ENCODE measurements at places on chromosomes 13 and 19.

DNA sequence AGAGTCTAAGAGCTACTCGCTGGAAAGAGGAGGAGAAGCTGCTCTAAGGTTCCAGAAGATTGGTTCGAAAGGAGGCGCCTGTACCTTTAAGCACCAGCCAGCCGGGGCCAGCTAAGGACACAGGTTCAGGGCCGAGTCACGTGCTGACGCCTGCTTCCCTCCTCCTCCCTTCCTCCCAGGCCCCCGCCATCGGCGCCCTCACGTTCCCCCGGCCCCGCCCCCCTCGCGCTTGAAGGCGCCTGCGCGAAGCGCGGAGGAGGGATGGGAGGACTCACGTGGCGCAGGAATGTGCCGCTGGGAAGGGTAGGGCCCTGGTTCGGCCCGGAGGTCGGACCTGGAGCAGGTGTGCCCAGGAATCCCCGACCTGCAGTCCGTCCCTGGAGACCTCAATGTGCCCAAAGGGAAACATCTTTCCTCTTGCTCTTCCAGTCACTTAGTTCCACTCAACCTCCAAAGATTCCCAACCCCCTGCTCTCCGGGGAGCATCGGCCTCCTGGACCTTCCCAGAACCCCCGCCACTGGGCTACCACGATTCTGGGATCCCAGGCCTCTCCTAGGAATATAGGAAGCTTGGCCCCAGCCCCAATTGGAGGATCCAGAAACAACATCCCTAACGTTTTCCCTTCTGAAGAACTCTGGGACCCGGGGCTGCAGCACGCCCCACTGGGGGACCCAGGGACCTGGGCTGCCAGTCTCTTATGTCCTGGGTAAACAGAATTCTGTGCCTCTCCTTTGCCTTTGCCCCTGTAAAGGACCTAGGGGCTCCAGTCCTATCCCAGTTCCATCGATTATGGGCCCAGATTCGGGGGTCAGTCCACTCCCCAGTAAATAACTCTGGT, 2.5 kb downstream of the DBP start:
- DNase-seq = no peak

DNA sequence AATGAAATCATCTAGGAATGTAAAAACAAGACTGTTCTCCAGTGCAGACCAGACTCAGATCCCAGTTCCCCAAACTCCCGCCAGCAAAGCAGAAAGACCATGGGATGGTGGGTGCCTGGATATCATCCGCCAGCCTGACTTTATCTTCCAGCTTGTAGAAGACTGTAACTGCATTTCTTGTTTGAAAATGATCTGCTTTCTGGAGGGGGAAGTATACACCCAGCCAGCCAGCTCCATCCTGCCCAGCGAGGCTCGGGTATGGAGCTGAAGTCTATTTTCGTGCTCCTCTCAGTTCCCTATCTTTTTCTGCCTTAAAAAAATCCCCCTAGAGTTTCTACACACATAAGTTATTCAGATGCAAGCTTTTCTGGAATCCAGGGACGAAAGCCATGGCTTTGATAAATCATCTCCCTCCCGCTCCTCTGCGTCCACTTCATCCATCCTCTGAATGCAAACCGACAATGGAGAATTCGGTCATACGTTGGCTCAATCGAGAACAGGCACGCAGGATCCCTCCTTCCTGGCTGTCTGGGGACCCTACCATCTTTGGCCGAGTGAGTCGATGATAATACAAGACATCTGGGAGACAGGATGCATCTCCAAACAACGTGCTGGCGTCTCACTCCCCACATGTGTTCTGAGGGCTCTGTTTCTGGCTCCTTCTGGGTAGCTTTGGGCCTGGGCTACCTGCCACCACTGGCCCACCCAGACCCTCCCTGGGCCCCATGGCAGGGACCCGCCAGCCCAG, 31.2 kb downstream of the CEBPG start:
- no peak for DNase-seq

DNA sequence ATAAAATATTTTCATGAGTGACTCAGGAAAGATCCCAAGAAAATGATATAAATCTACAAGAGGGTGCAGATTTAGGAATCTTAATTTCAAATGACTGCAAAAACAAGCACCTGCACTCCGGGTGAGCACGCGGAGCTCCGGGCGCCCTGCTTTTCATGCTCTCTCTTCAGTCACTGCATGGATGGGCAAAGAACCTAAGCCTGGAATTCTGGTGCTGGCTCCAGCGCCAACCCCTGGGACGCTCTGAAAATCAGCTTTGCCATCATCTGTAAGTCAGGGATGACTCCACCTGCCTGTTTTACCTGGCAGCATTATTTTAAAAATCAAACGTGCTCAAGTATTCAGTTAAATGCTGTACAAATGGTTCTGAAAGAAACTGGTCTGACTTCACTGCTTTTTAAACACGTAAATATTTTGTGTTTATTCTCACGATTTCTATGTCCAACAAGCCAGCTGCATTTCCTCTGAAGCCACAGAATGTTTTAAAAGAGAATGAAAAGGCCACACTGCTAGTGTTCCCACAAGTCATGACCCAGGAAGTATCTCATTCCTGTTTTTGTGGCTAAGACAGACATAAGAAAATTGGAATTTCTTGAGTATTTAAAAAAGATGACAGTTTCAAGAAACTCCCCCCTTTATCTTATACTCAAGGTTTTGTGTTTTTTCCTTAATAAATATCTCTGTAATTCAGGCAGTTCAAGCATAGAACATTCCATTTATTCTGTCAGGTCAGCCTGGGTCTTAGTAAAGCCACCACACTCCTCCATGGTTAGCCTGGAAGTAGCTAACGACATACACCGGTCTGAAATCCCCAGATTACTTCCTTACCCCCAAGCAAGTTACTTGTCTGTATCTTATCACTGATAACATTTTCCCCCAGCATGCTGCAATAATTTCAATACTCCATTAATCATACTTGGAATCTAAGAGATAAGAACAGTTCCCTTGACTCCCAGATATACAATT, 81.1 kb downstream of the COL4A1 start:
- no peak for DNase-seq

DNA sequence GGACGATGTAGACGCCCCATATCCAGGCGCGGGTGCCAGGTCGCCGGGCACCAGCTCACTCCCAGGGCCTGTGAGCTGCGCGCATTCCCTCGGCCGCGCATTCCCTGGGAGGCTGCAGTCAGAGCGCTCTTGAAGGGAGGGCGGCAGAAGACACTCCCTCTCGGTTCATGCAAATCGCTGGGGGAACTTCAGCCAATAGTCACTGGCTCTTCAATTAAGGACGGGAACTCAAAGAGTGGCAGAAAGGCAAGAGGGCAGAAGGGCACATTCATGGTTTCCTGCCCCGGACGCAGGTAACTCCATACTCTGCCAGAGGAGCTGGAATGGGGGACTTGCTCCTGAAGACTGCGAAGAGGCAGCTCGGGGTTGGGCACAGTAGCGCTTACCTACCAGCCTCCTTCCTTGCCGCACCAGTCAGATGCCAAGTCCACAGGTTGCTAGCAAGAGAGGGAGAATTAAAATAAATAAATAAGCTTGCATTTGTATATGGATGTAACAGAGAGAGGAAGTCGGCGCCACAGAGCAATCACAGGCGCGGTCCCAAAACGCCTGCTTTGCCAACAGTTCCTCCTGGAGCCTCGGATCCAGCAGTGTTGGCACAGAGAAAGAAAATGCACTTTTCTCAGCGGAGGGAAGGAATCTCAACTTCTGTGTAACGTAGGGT, 459 bp downstream of the PCDH20 start:
- no peak for DNase-seq

DNA sequence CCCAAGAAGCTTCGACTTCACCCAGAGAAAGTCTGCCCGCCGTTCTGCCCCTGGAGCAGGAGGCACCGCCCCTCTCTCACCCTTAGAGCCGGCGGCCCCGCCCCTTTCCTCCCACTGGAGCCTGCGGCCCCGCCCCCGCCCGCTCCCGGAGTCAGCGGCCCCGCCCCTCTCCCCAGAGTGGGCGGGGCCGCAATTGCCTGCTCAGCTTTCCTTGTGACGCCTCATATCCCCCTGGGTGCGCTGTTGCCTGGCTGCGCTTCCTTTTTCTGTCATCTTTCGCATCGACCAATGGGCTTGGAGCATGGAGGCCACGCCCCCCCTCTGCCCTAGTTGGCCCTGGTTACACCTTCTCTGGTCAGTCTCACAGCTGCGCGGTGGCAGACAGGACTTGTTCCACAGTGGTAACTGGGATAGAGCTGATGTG, 38.2 kb upstream of the ZNF492 start:
- no peak for DNase-seq

Data from SK-N-MC (cell line).